ENCODE measurements at places on chromosomes 2 and 18.
A peak's percentile ranks its signal among the peaks of the same experiment; 100 is the strongest.

GRCh38 chr2:221202431-221202830 is 369.7 kb downstream of the EPHA4 start:
- no peak for DNase-seq

- no peak for DNase-seq
Observed at GRCh38 chr2:64470071-64470470, 16.1 kb downstream of the LGALSL start.

DNA sequence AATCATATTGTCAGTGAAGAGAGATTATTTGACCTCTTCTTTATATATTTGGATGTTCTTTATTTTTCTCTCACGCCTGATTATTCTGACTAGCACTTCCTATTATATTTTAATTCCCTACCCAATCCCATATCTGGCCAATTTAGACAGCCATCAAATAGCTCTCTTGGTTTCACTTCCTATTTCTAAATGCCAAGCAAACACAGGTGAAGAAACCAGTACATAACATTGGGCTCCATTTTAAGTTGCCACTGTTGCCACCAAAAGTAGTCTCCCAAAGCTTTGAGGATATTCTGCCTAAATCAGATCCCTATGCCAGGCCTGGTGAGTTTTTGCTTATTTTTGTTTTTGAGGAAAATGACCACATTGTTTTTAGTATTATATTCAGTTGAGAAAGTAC is 547.0 kb downstream of the MBD2 start:
- no peak for DNase-seq

- DNase-seq: no peak
Observed at GRCh38 chr2:150303281-150303680, 184.2 kb downstream of the RND3 start.

GRCh38 chr2:174870787-174871186 is 106.5 kb upstream of the CHRNA1 start:
- no peak for DNase-seq

DNA sequence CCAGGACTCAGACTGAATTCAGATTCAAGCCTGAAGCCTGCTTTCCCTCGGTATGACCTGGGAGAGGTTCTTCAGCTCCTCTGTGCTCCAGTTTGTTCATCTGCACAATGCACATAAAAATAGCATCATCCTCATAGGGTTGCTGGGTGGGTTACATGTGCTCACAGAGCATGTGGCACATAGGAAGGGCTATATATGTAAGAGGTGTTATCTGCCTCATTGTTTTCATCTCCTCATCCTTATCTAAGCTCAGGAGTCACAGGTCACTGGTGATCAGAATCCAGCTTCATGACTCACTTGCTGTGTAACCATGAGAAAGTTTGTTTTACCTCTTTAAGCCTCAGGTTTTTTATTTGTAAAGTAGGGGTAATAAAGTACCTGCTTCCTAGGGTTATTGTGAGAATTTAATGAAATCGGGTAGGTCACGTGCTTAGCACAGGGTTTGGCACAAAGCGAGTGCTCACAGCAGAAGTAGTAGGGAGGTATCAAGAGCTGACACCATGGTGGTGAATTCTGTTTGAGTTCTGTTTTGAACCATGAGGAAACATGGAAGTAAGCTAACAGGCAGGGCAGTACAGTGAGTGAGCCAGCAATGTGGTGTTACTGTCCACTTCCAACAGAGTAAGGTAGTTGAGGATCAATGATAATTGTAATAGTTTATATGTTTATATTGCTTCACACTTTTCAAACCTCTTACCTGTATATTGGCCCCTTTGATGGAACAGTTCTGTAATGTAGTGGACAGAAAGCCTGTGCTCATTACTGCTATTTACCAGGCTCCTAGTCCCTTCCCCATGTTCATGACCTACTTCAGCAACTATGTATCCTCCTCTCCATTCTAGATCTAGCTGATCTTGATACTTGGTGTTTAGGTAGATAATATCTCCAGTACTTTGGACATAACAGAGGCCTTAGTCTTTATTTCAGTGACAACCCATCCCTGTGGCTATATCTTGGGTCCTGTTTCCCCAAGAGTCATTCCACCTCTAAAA is 141.4 kb upstream of the LTBP1 start:
- no peak for DNase-seq

- DNase-seq: no peak
Observed at GRCh38 chr2:9189901-9190300, 16.7 kb upstream of the ASAP2 start.

GRCh38 chr2:19747310-19748072 is 154.3 kb downstream of the TTC32 start:
- no peak for DNase-seq

DNA sequence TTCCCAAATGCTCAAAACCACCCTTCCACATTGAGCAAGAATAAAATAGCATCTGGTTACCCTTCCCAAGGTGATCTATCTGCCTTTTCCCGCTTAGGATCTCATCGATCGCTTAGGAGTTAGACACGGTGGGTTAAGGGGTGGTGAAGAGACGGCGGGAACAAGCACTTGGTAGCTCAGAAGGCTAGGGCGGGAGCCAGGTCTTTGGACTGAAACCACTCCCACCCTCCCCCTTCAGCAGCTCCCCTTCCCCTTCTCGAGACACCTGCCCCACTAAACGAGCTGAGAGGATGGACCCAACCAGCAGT is 513 bp downstream of the THOC1 start:
- no peak for DNase-seq

DNA sequence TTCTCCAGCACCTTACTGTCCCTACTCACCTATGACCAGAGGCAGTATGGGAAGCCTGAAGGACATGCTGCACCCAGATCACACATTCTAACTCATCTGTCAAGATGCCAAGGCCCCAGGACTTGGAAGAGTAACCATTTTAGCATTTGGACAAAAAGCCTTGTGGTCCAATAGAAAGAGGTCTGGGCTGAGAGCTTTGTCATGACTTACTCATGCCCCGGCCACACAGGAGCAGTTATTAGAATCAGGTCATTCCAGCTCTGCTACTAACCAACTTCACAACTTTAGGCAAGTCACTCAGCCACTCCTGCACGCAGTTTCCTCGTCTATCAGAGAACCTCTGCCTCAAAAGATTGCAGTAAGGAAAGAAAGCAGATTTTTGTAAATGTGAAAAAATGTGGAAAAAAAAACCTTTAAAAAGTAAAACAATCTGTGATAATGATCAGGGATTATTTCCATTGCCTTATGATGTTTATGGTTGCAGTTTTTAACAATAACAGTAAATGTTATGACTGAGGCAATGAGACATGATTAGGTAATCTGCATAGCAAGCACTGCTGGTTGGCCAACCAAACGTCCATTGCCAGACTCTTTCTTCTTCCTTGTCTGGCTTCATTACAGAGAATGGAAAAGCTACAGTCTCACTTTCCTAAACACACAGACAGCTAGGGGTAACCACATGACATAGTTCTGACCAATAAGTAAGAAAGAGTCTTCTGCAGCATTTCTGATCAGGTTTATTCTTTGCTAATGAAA is 255.4 kb upstream of the CHAC2 start:
- peak; percentile 27 for DNase-seq

DNA sequence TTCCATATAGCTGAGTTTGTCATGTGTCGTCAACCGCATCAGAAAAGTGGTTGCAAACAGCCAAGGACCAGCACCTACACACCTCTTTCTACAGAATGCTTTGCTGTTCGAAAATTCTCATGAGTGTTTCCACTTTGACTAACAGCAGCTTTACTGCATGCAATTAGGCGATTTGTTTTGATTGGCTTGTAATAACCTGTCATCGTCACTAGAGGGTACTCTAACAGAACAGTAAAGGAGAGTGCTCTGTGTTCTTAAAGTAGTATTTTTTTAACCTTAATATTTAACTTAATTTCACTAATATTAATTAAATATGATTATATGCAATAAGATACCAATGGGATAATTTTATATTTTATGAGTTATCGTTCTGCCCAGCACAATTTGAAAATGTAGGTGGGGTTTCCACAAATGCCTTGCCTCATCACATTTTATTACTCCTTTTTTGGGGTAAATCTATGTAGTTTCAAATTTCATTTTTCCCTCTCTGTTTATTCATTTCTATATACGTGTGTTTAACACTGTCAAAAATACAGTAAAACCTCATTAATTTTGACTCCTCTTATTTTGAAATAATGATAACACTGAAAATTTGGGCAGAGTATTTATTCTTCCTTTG is 502.2 kb downstream of the NRXN1 start:
- DNase-seq: no peak

DNA sequence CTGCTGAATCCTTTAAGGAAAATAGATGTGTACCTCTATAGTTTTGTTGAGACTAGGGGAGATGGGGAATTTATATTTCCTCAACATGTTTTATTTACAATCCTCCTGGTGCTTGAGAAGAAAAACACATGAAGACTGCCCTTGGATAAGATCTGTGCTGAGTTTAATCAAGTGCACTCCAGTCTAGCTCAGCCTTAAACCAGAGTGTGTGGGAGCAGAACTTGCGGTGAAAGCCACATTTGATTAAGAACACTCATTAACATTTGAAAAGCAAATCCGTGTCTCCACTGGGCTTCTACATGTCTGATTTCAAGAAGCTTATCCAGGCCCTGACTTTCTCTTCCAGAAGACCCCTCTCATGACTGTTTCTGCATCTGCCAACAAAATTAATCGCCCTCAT is 84.8 kb upstream of the ITGA6 start:
- no peak for DNase-seq

- no peak for DNase-seq
Observed at GRCh38 chr2:216879727-216880508, 20.1 kb upstream of the TNP1 start.

GRCh38 chr18:62506495-62507143 is 16.2 kb upstream of the ZCCHC2 start:
- DNase-seq: no peak

DNA sequence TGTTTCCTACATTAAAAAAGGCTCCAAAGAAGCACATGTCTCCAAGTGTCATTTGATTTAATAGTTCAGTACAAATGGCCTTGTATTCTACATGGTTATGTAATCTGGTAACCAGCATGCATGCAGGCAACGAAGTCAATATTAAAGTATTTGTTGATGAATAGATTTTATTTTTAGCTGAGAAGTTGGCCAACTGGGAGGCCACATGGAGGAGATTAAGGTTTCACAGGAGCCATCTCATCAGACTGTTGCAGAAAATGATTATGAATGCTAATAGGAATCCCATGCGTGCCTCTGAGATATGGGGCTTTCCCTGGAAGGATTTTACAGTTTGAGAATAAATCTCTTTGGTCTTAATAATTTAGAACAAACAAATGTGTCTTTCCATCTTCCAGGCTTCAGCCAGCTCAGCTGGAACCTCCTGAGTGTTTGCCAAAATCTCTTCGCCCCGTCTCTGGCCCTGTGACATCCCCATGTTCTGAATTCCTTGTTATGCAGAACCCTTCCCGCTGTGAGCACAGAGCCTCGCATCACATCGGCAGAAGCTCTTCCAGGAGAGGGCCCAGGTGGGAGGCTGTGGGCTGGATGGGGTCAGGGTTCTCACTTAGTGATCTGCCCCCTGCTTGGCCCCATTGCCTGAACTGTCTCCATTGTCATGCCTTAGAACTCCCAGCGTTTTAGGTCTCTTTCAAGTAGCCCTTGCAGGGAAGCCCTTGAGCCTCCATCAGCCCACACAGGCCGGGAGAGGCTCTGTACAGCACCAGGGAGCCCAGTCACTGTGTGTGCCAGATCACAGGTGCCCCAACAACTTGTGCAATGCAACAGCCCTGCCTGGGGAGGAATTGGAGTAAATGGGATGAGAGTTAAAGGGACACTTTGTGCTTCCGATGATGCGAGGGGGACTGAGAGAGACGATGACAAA is 190.5 kb upstream of the TWIST2 start:
- peak; percentile 86 for DNase-seq

- DNase-seq: no peak
Observed at GRCh38 chr2:236631856-236632291, 62.2 kb downstream of the ACKR3 start.

DNA sequence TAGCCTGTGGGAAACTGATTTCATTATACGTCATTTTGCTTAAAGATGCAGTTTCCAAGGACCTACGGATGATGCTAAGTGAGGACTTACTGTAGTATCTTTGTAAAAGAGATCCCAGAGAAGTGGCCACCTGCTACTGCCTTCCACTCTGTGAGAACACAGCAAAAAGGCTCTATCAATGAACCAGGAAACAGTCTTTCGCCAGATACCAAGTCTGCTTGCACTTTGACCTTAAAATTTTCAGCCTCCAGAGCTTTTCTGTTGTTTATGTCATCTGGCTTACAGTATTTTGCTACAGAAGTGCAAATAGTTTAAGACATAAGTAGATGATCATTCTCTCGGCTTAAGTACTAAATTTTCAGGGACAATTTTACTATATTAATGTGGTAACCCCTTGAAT is 847.9 kb upstream of the CHAC2 start:
- DNase-seq: no peak

GRCh38 chr2:10397878-10398277 is 50.2 kb downstream of the ODC1 start:
- DNase-seq: no peak

DNA sequence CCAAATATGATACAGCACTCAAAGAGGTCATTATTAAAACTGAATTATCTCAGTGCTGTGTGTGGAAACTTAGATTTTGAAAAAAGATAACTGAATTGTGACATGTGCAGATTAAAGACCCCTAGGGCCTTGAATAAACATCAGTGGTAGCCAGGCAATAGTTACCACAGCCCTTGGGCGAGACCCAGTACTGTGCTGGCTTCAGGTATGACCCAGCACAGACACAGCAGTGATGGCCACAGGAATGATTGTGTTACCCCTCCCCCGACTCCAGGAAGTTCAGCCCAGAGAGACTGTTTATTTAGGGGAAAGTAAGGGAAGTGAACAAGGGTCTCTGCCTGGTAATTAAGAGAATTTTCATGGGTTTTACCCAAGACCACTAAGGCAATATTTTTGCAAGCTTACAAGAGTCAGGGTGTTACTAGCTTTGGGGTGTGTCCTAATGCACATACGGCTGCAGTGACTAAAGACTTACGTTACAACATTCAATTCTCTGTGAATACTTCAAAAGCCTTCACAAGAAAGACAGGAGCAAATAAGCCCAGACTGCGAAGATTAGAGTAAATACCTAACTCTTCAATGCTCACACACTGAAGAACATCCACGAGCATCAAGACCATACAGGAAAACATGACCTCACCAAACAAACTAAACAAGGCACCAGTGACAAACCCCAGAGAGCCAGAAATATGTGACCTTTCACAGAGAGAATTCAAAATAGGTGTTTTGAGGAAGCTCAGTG is 28.2 kb upstream of the ITGAV start:
- no peak for DNase-seq

DNA sequence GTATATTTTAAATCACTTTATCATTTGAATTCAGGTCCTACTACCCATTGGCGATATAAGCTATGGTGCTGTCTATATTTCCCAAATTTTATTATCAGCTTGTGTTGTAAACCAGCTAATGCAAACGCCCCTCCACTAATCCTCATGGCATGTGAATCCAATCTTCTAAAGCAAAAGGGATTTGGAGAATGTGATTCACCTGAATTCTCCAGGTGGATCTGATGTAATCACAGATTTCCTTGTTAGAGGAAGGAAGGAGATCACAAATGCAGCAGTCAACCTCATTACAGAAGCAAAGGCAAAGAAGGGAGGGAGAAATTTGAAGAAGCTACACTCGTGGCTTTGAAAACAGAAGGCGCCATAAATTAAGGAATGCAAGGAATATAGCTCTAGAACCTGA is 431.1 kb upstream of the CDH19 start:
- no peak for DNase-seq

GRCh38 chr2:42186366-42186765 is 17.2 kb downstream of the EML4 start:
- no peak for DNase-seq

Measured in GM04503 (cell line).